ENCODE measurements at places on chromosomes 13 and 19.

DNA sequence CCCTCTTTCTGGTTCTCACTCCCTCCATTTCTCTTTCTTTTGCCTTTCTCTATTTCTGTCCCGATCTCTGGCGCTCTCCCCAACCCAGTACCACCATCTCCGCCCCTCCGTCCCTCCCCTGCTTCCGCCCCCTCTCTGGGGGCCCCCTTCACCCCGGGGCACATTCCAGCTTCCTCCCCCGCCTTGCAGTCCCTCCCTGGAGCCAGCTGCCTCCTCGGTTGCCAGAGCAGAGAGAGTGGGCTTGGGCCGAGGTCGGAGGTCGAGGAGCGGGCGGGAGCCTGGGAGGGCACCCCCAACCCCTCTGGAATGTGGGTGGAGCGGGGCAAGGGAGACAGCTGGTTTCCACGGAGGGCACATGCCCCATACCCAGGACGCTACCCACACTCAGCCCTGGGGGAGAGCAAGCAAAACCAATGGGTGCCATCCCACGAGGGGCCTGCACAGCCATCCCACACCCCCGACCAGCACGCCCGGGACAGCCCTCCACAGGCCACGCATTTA is 6.5 kb upstream of the CIRBP start:
- DNase-seq = no peak

GRCh38 chr19:55119053-55119452 is 1.6 kb upstream of the PPP1R12C start:
- DNase-seq = no peak

GRCh38 chr19:18596752-18597157 is 8.2 kb downstream of the REX1BD start:
- no peak for DNase-seq

DNA sequence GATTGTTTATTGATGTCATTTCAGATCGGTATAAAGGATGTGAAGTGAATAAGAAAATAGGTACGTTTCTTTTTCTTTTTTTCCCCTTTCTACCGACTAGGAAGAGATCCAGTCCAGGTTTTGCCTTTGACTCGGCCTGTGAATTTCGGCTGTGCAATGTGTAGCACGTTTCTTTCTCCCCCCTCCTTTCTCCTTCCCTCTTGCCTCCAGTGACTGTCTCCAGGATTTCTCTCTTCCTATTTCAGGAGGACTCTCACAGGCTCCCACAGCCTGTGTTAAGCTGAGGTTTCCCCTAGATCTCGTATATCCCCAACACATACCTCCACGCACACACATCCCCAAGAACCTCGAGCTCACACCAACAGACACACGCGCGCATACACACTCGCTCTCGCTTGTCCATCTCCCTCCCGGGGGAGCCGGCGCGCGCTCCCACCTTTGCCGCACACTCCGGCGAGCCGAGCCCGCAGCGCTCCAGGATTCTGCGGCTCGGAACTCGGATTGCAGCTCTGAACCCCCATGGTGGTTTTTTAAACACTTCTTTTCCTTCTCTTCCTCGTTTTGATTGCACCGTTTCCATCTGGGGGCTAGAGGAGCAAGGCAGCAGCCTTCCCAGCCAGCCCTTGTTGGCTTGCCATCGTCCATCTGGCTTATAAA is at the start of gene GPC6:
Gene GPC6 (plus strand): TSS at position 185 of the 657 bp plus-strand sequence.
- DNase-seq = peak; percentile 36

DNA sequence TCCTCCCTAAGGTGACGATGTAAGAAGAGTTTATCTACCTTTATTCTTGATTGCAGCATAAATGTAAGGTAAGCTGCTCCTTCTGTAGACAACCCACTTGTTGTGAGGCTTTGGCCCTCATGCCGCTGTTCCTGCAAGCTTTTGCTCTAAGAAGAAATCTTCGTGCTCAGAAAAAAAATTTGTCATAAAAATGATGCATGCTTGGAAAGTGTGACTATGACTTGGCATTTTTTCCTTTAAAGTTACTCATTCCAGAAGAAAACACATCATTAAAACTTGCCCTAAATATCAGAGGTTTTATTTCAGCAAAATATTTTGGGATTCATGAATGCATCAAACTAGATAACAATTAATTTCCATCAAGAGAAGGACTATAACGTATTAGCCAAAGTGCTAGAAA is 39.8 kb downstream of the KCTD12 start:
- DNase-seq = no peak

- DNase-seq = peak; percentile 20
These were observed 56.1 kb upstream of the FREM2 start for GRCh38 chr13:38630780-38631179.

- peak; percentile 4 for DNase-seq
These were observed 5.6 kb downstream of the TLE6 start for GRCh38 chr19:2982983-2983350.

DNA sequence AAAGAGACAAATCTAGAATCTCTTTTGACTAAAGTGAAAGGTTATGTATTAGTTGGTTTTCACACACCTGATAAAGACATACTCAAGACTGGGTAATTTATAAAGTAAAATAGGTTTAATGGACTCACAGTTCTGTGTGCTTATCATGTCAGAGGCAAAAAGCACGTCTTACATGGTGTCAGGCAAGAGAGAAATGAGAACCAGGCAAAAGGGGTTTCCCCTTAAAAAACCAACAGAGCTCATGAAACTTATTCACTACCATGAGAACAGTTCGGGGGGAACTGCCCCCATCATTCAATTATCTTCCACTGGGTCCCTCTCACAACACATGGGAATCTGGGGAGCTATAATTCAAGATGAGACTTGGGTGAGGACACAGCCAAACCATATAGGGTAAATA is 486.8 kb downstream of the DACH1 start:
- DNase-seq = no peak

GRCh38 chr19:4542896-4543841 is 3.3 kb upstream of the LRG1 start:
- no peak for DNase-seq

GRCh38 chr19:532561-533363 is 1.2 kb downstream of the CDC34 start:
- DNase-seq = no peak

DNA sequence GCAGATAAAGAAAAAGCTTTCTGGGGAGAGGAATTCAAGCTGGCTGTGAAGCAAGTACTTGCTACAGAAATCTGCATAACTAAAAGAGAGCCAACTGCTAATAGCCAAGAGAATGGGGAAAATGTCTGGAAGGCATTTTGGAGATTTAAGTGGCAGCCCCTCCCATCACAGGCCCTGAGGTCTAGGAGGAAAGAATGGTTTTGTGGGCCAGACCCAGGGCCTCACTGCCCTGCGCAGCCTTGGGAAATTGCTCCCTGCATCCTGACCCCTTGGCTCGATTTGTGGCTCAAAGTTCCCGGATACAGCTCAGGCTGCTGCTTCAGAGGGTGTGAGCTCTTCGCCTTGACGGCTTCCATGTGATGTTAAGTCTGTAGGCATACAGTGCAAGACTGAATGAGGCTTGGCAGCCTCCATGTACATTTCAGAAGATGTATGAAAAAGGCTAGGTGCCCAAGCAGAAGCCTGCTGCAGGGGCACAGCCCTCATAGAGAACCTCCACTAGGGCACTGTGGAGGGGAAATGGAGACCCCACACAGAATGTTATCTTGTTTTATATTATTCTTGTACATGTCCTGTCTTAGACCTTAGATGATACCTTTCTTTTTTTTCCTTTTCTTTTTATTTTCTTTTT is 34.4 kb downstream of the MZT1 start:
- DNase-seq = no peak

- DNase-seq = no peak
These were observed 490.8 kb downstream of the FOXO1 start for GRCh38 chr13:40175639-40176038.

GRCh38 chr19:39211731-39212374 is 7.8 kb upstream of the SYCN start:
- DNase-seq = peak; percentile 20

DNA sequence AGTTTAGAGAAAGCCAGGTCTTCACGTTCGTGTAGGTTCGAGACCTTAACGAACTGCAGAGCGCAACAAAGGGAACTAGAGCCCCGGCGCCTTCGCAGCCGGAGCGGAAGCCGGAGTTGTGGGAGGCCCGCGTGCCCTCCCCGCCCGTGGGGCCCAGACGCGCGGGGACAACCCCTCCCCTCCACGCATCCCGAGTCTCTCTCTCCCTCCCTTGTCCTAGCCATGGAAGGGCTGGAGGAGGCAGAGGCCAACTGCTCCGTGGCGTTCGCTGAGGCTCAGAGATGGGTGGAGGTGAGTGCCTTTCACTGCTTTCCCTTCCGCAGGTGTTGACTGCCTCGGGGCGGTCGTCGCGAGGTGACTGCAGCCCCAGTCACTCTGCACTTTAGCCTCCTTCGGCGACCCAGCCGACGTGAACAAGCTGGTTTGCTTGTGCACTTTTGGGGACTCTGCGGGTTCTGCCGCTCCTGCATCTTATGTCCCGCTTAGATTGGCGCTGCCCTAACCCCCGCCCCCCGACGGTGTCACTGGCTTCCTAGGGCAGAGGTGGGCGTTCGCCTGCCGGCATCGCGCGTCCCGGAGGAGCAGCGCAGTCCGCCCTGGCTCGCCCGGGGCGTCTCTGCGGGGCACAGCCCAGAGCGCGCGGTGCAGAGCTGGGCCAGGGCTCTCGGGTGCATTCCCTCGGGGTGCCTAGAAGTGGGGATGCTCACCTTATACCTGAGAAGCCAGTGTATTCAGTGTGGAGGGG is 478 bp downstream of the LMO7 start:
- DNase-seq = no peak

DNA sequence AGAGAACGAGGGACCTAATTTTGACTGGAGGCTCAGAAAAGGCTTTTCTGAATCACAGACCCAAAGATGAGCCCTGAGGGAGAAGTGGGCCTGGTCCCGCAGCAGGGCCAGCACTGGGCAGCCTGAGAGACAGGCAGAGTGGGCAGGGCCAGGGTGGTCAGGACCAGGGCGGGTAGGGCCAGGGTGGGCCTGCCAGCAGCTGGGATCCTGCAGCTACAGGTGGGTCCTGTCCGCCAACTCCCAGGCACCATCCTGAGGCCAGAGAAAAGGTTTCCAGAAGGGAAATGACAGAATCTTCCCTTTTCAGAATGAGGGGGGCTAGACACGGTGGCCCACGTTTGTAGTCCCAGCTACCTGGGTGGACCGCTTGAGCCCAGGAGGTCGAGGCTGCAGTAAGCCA is 23.7 kb downstream of the LATS2 start:
- no peak for DNase-seq

DNA sequence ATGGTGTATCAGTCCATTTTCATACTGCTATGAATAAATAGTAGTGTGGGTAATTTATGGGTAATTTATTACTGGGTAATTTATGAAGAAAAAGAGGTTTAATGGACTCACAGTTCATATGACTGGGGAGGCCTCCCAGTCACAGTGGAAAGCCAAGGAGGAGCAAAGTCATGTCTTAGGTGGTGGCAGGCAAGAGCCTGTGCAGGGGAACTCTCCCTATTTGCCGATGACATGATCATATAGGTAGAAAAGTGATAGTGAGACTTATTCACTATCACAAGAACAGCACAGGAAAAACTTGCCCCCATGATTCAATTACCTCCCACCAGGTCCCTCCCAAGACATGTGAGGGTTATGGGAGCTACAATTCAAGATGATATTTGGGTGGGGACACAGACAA is 1137.7 kb downstream of the UQCRFS1 start:
- DNase-seq = no peak

GRCh38 chr13:99104396-99104795 is 96.3 kb upstream of the UBAC2 start:
- no peak for DNase-seq

GRCh38 chr13:21047087-21047486 is 14.3 kb downstream of the LATS2 start:
- no peak for DNase-seq

DNA sequence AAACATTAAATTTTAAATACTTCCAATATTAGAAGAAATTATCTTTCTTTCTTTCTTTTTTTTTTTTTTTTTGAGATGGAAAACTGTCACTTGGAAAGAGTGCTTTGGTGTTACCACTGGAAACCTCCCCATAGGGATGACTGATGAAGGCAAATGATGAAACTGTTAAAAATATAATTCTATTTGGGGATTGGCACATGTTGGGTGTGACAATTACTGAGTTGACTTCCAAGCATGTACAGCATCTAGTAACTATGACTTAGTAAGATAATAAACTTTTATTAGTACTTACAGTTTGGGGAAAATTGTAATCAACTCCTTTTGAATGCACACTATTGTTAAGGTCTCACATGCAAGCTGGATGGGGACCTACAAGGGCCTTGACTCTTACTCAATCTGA is 592.5 kb downstream of the KCTD12 start:
- no peak for DNase-seq

GRCh38 chr19:51240866-51241265 is 10.0 kb upstream of the SIGLECL1 start:
- DNase-seq = no peak

- DNase-seq = no peak
These were observed 1.1 kb upstream of the ZNF780B start for GRCh38 chr19:40057166-40057565.

DNA sequence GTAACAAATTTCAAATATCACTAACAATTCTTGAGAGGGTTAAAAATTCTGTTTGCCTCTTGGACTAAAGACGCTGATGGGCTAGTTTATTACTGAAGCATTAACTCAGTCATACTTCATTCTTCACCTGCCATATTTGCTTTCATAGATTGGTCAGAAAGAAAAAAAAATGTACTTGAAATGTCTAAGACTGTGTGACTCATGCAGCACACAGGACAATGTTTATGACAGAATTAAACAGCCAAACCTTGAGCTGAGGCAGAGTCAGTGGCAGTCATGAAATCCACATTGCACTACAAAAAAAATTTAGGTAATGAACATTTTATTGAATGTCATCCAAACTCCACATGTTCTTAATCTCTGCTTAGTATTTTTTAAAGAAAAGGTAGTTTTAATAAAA is 135.6 kb downstream of the PRR20E start:
- DNase-seq = no peak

DNA sequence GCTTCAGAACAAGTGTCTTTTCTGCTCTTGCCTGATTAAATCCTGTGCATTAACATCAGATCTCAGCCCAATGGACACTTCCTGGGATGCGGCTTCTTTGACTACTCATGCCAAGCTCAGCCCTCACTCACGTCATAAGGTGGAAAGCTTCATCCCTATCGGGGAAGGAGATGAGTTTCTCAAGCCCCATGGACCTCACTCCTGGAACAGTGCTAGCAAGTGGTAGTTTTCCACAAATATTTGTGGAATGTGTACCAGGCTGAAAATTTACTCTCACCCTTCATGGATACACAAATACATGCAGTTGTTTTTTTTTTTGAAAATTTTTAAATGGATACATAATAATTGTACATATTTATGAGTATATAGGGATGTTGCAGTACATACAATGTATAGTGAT is 34.6 kb upstream of the FARP1 start:
- DNase-seq = no peak

DNA sequence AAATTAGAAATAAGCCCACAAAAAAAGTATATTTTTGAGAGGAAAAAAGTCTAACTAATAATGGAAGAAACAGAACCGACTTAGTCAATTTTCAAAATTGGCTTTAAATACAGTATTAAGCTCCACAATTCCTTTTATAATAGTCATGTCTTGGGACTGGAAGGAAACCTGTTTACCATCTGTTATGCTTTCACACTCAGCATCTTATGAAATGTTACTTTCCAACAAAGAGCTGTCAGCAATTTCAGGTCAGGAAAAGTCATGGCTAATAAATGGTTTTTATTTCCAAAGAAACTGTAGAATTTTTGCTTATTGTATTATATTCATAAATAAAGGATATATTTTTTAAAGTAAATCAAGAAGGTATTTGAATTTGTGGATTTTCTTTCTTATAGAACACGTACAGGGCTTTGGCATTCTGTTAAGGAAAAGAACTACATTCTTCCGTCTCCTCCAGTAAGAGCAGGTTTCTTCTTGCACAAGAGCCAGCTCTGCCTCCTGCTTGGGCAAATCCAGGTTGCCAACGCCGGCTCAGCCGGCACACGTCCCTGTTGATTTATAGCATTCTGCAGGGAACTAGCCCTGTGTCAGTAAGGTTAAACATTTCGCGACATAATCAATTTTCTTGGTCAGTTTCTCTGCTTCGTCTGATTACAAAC is 52.9 kb upstream of the GPR12 start:
- DNase-seq = no peak

Measured in HS-27A (cell line).